Stimulated activated CD4-positive, alpha-beta T cell treated with anti-CD3 and anti-CD28 coated beads, Interleukin-15, amount 100 ng/mL, for 1 hour (primary cell): ENCODE measurements at places on chromosomes 12 and 14.

DNA sequence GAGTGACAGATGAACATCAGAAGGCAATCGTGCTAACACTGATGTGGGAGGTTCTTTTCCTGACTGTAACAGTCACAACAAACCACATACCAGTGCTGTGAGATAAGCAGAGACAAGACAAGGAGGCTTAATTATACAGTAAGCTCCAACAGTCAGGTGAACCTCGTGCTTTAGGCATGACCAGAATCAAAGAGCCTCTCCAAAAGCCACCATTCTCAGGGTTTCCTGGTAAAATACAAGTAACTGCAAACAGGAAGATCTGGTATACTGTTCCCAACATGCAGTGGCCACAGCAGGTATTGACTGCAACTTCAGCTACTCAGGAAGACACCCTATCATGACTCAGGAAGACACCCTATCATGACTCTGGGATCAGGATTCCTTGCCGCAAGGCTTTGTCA lies 47.3 kb upstream of the GTF2A1 start:
- no peak for DNase-seq

DNA sequence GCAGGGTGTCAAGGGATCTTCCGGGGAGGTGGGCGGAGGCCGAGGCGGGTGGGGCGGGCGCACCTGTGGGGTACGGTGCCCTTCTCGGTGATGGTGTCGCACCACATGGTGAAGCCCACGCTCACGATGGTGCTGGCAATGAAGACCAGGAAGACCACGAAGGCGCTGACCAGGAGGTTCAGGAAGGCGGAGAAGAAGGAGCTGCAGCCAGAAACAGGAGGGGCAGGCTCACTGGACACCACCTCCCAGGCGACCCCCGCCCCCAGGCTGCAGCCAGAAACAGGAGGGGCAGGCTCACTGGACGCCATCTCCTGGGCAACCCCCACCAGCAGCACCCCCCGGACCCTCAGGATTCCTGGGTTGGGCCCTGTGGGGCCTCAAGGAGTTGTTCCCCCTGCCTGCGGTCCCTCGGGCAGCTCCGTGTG lies 7.6 kb downstream of the TMEM179 start:
- DNase-seq, result no peak

- DNase-seq, result peak; percentile 79
These were observed at the start of gene BAZ2A for GRCh38 chr12:56630180-56630632. BAZ2A (minus strand) TSS chr12:56630326; CDS start chr12:56617530, 12,796 bp downstream.

DNA sequence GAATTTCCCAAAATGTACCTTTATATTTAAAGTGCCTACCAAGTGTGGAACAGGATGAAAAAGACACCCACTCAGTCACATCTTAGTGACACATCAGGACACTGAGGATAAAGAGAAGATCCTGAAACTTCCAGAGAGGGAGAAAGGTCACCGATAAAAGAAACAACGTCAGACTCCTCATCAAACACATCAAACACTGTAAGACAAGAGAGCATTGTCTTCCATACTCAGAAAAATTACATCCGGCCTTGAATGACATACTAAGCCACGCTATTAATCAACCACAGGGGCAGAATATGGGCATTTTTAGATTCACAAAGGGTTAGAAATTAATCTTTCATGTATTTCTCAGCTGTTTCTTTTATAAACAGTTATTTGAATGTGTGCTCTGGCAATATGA lies 490.3 kb downstream of the APAF1 start:
- no peak for DNase-seq

DNA sequence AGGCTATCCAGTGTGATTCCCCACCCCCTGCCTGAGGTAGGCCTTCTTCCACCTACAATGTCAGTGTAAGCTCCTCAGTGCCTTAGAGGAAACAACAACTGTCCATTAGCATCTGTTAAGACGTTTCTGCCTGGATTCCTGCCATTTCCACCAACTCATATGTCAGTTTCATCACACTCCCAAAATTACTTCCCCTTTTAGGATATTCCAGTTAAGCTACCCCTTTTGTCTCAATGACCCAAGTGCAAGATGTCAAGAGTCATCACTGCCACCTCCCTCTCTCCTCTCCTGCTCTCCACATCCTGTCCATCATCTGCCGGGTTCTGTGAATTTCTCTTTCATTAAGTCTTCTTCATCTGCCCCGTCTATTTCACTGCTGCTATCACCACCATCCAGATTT lies 189.4 kb downstream of the DPF3 start:
- DNase-seq, result no peak

GRCh38 chr14:31582836-31583452 lies 21.7 kb downstream of the NUBPL start:
- no peak for DNase-seq

DNA sequence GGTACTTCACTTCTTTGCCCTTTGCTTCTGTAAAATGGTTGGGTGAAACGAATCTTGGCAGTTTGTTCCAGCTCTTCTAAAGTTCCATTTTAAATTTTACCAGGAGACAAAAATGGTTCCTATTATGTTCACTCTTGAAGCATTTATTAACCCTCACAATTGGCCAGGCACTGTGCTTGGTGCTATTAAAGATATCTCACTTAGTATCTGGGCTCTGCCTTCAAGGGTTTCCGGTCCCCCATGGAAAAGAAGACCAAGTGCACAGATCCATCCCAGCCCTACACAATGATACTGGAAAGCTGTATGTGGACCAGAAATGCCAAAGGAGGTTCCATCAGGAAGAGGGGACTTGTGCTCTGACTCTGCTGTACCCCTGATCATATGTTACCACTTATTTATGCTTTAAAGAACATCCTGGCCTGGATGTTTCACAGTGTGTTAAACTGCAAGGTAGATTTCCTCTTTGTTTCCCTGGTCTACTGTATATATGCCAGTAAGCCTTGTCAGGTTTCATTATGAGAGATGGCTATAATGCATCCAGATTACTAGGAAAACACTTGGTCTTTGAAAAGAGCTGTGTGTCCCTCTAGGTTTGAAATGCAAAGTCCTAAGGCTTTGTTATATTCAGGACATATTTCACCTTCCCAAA lies 154.8 kb downstream of the PRKCH start:
- no peak for DNase-seq

GRCh38 chr14:22098435-22098834 lies 424.8 kb upstream of the OR4E1 start:
- no peak for DNase-seq

DNA sequence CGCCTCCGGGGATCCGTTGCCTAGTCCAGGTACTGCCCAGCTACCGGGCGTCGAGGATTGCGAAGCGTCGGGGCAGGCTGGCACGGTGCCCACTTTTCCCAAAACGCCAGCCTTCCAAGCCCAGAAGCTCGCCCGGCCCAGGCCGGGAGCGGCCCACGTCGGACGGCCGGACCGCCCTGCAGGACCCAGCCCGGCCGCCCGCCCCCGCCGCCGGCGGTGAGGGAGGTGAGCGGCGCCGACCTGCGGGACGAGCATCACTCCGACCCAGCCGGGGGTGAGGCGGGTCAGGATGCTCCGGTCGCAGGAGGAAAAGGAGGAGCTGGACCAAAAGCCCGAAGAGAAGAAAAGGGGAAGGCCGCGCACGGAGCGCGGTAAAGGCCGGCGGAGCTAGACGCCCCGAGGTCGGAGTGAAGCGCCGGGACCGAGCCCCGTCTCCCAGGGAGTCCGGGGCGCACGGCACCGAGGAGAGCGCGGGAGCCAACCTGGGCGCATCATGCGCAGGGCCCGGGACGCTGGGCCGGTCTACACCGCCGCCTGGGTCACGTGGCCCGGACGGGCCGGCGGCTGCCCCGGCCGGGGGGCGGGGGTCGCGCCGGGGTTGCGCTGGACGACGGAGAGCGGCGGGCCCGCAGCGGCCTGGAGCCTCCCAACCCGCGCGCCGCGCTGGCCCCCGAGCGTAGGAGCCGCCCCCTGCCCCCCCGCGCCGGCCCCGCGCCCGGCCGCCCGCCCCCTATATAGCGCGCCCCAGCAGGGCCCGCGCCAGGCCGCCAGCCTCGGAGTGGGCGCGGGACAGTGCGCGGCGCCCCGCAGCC lies at the start of gene AQP5:
AQP5 (plus strand) TSS at position 762 of the 812 bp plus-strand sequence. CDS start 146 bp downstream, outside the sequence.
- DNase-seq, result no peak

GRCh38 chr12:18414671-18415070 lies 153.4 kb downstream of the PIK3C2G start:
- DNase-seq, result no peak

DNA sequence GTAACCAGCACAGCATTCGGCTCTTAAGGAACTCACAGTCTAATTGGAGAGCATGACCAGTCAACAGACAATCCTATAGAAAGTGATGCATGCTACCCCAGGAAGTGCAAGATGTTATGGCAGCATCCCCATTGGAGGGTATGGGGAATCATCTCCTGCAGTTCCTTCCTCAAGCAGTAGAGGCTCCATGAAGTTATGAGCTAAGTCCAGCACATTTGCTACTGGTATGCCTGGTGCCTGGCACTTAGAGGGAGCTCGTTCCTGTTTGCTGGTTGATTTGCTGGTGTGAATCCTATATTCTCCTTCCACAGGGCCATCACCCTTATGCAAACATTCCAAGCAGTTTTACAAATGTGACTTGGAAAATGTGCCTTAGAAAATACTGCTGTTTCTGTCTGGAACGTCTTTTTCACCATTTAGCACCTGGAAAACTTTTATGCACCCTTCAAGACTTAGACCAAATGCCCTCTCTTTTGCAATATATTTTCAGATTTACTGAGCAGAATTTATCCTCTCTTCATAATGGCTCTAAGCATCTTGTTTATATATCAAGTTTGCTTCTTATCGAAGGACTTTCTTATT lies 136.1 kb upstream of the WSCD2 start:
- no peak for DNase-seq

DNA sequence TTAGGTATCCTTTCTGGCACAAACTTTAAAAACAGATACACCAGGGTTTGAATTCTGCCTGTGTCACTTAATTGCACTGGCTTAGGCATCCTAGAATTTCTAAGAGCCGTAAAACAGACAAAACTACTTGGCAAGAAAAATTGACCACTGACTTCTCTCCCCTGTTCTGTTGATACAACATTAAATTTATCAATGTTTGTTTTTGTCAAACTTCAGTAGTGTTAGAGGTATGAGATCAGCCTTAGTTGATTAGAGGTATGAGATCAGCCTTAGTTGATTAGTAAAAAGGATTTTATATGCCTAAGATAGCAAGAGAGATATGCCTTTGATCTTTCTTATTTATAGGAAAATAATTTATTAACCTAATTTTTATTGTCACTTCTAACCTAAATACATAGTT lies 283.2 kb downstream of the FBXL14 start:
- no peak for DNase-seq

DNA sequence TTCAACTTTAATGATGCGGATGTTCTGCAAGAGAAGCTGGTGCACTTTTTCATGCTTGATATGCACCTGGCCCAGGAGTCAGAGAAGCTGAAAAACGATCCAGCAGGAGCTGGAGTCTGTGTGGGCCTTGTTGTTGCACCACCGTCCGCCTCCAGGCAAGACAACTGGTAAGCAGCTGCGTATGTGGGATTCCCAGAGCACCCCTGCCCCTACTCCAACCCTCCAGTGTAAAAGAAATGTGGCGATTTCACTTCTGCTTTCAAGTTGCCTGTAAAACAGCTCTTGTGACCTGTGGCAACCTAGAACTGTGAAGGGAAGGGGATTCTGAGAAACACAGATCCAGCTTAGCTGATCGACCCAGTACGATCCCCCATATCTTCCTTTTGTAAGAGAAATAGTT lies 154.1 kb upstream of the PELI2 start:
- DNase-seq, result no peak

GRCh38 chr12:10191865-10192264 lies 13.0 kb downstream of the TMEM52B start:
- DNase-seq, result no peak

DNA sequence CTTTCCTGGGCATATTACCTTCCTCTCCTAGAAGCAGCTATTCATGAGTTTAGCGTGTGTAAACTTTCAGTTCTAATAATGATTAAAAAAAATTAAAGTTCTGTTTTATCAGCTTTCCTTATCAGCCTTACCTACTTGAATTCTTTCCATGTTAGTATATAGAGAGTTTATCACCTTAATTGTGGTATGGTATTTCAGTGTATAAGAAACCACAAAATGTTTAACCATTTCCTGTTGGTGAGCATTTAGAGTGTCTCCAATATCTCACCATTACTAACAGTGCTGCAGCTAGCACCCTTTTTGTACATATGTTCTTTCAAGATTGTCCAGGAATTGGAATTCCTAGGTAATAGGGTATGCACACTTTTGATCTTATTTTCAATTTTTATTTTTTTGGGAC lies 89.5 kb downstream of the FBXO33 start:
- no peak for DNase-seq

- DNase-seq, result no peak
These were observed 42.9 kb downstream of the ELK3 start for GRCh38 chr12:96237035-96237434.

GRCh38 chr12:48781750-48782456 lies 7.0 kb downstream of the ADCY6 start:
- DNase-seq, result no peak

DNA sequence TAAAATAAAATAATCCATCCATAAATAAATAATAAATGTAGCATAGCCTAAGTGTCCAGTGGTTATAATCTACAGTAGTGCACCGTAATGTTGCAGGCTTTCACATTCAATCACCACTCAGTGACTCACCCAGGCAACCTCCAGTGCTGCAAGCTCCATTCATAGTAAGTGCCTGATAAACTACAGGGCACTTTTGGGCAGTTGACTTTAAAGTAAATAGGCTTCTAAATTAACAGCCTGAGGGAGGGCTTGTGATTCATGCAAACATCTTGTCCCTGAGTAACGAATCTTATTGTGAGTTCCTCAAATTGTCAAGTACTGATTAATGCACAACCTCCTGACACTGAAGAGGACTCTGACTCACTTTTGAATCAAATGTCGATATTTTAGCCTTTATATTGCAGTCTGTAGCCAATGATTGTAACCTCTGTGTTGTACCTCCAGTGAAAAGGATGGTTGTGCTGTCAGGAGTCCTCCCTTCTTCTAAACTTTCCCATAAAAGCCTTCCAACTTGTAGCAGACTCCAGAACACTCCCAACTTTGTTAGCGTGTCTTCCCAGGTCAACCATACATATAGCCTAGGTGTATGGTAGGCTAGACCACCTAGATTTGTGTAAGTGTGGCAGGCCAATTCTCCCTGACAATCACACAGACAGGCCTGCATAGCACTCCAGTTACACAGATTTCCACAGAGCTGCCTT lies 55.0 kb upstream of the BICD1 start:
- no peak for DNase-seq

DNA sequence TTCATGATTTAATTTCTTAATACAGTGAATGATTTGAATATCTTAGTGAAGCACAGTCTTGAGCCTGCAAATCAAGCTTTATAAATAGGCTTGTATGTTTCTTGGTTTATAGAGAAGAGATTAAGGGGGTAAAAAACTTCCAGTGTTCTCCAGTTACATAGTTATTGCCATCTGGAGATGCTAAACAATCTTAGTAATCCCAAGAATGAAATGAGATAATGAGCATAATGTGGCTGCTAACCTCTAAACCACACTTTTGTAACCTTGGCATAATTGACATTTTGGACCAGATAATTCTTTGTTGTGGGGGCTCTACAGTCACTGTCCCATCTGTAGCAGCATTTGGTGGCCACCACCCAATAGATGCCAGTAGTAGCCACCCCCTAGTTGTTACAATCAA lies 316.8 kb downstream of the CCDC91 start:
- DNase-seq, result no peak

DNA sequence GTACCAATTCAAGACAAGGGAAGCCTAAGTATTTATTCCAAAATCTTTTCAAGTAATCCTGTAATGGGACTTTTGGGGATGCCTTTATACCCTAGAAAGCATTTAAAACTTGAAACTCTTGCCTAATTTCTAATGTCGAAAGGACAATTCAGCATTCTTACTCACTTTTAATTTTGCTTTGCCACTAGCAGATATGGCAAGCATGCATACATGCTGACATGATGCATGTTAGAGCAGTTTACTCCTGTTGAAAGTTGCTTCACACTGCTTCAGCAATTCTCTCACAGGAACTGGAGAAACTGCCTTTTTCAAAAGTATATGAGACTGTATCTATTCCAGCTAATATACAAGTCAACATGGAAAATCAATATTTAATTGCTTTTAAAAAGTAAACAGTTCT lies 79.9 kb downstream of the TAOK3 start:
- DNase-seq, result no peak
